Hippocampal formation (tissue), 2 donors: ENCODE measurements at places on chromosomes 2 and 18.
A peak's percentile ranks its signal among the peaks of the same experiment; 100 is the strongest.

DNA sequence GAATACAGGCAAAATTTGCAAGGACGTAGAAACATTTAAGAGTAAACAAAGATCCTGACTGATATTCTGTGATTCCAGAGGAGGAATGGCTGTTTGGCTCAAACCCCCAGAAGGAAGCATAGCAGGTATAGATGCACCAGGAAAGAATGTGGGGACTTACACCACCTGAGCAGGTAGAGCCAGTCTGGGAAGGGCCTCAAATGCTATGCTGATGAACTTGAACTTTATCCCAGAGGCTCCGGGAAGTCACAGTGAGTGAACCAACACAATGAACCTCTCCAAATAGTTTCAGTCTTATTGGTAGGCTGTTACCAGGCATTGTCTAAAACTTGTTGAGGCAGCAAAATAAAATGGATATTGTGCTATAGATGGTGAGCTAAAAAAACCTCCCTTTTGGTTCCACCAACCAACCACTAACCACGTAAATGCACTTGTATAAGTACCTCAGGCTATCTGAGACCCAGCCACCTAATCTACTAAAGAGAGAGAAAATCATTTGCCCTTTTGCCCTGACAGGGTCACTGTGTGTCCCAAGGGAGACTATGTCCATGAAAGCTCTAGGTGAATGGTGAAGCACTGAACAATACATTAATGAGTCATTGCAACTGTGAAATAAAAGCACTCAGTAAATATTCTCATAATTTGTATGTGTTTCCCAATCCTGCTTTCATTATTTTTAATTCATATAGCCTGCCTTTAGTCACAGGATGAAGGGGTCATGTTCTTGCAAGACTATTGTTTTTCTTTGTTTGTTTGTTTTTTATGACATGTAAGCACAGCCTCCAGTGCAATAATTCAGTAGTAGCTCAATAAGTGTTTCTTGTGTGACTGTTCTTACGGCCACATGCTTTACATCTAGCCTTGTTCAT lies 911.6 kb downstream of the EPHA4 start:
- DNase-seq: no peak

- DNase-seq: no peak
Measured at GRCh38 chr2:180374502-180375281, 367.6 kb upstream of the CWC22 start.

DNA sequence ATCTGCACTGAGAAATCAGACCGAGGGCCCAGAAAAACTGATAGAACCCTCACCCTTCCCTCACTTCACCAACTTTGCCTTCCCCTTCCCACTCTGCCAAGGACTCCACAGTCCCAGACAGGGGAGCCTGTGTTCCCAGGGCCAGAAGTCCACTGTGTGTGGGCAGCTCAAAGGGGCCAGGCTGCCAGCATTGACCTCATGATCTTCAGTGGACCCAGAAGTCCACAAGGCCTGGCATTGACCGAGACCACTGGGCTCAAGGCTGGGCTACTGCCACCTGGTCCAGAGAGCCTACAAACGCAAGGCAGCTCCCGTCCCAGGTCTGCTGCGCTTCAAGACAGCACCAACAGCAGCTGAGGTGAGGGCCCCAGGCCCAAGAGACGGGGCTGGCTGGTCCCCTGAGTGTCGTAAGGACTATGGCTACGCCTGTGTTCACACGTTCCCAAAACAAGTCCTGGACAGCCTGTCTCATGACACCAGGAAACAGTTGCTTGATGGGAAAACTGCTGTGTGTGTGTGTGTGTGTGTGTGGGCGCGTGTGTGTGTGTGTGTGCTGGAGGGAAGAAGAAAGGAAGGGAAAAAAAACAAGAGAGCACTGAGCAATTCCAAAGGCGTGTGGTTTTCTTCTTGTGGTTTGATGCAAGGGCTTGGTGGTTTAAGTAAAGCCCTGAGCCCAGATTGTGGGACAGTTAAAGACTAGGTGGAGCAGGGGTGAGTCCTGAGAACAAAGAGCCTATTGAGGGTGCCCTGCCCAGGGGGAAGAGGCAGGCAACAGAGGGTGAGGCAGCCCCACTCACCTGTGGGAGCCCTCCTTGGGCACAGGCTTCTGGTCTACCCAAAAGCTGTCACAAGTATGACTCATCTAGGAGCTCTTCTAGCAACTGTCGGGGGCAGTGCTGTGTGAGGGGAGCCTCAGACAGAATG lies 46.6 kb upstream of the ZBTB7C start:
- DNase-seq: no peak

DNA sequence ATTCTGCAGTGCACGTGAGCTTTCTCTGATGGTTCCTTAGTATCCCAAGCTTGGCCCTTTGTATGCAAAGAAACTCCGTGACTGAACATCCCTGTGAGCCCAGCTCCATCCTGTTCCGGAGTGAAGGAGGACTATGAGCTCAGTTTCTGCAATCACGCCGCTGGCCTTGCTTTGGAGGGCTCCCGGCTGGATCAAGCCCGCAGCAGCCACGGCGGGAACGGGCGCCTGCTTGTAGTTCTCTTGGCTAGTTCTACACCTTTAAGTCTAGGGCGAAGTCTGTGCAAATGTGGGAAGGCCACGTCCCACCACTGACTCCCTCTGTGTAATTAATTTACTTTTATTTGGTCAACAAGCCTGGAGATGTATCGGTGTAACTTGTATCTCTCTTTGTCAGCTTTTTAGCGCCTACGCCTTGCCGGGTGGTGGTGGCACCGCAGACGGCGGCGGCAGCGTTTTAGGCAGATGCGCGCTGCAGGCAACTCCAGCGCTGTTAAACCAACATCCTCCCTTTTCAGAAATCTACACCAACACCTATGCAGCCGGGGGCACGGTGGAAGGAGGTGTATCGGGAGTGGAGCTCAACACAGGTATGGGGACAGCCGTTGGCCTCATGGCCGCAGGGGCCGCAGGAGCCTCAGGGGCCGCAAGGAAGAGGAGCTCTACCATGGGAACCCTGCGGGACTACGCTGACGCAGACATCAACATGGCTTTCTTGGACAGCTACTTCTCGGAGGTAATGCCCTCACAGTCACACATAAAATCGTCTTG lies 34.3 kb downstream of the DSG4 start:
- no peak for DNase-seq

- no peak for DNase-seq
Measured at GRCh38 chr2:138974651-138975050, 194.5 kb upstream of the NXPH2 start.

DNA sequence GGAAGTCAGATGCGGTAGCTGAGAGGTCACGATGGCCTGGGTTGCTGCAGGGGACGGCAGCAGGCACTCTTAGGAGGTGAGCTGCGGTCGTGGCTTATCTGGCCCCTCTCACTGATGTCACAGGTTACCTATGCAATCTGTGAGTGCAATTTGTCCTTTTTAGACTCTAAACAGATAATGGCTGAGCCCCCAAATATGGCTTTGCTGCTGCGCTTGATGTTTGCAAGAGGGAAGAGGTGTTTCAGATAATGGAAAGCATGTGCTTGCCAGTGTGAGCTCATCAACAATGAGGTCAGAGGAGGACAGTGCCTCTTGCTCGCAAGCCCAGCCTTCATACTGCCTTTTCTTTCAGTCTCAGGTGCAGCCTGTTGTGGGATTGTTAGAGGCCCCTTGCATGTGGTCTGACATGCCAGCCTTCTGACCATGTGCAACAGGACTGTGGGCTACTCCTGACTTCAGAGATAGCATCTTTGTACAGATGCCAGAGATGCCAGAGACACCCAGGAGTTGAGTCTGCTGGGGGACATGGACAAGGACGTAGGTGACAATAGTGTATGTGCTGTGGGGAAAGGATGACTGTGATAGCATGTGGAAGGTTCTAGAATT lies 151.3 kb downstream of the TANC1 start:
- no peak for DNase-seq

DNA sequence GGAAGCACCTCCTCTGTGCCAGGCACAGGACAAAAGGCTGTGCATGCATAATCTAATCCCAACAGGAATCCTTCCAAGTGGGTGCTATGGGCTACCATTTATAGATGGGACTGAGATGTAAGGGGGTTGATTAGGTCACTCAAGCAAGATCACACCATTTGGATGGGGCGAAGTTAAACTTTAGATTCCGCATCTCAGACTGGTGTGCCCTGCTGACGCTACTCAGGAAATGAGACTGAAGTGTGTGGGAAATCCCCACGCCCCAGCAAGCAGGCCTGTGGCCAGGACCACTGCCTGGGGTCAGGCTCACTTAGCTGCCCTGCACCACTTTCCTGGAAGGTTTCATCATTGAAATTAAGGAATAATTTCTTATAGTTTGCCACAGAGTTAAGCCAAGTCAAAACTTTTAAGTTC lies 70.5 kb upstream of the PPP1CB start:
- no peak for DNase-seq

- DNase-seq: no peak
Measured at GRCh38 chr2:11777066-11777782, 30.8 kb downstream of the LPIN1 start.

DNA sequence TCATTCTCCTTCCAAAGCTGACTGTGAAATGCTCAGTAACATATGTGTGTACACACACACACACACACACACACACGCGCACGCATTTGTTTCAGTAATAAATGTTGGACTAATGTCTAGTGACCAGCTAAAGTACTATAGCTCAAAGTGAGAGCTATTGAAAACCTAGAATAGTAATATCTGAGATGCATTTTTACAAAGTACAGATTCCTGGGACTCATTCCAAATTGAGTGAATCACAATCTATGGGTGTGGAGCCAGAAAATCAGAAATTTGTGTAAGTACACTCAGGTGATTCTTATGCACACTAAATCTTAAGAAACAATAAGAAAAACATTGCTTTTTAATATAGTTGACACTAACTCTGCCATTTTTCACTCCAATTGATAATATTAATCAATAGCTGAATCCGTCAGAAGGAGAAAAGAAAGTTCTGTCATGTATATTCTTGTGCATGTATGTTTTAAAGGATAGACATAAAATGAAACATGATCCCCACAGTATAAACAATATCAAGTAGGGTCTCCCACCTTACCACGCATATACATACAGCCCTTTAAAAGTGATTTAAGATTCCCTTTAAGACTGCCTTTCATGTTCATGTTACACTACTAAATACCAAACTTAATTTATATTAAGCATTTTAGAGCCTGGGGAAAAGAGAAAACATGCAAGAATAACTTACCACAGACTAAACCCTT lies 123.5 kb downstream of the ATAD2B start:
- DNase-seq: peak; percentile 3

- DNase-seq: peak; percentile 92
Measured at GRCh38 chr2:61694312-61695274, 156.4 kb upstream of the XPO1 start.

DNA sequence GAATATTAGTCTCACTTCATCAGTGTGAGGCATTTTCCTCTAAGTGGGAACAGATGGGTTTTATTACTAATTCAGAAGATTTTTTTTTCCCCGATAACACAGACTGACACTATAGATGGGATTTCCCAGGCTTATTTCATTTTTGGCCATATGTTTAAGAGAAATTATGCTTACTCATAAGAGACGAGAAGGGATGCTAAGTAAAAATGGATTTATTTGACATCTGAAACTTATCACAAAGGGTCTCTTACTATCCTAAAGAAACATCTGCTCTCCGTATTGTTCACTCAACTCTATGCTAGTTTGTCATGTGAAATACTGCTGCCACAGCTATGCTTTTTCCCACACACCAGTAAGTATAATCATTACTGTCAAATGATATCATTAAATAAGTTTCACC lies 1476.3 kb downstream of the LRP1B start:
- DNase-seq: no peak

DNA sequence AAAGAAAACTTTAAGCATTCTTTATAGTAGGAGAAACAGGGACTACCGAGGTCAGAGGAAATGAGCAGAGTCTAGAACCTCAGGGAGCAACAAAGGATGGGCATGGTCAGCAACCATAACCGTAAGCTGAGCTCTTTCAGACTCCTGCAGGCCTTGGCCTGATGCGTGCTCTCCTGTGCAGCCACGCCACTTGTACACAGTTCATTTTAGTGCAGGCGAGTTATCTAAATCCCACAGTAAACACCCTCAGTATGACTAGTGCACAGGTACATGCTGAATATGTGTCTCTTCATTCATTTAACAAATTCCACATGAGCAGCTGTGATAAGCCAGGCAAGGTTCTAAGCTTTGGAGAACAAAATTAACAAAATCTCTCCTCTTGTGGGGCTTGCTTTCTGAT lies 401.2 kb upstream of the RAB12 start:
- no peak for DNase-seq

DNA sequence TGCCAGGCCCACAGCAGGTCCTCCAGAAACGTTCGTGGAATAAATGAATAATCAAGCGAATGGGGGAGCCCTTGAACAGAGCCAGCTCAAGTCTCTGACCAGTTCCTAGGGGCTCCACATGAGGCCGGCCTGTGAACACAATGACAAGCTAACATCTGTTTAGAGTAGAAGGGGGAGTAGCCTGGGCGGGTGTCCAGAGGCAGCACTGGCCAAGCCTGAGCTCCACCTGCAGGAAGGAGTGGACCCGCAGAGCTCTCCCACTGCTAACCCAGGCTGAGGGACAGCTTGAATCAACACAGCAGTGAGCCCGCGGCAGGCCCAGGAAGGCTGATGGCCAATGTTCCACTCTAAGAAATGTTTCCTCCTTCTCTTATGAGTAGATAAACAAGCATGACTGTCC lies 234.8 kb upstream of the RAB6C start:
- DNase-seq: no peak

GRCh38 chr2:220966636-220967035 lies 605.5 kb downstream of the EPHA4 start:
- no peak for DNase-seq

- no peak for DNase-seq
Measured at GRCh38 chr2:222919841-222920526, 59.1 kb downstream of the ACSL3 start.

GRCh38 chr2:168448980-168449379 lies 7.1 kb upstream of the CERS6 start:
- no peak for DNase-seq

GRCh38 chr18:12811191-12811950 lies 72.7 kb downstream of the PTPN2 start:
- no peak for DNase-seq

DNA sequence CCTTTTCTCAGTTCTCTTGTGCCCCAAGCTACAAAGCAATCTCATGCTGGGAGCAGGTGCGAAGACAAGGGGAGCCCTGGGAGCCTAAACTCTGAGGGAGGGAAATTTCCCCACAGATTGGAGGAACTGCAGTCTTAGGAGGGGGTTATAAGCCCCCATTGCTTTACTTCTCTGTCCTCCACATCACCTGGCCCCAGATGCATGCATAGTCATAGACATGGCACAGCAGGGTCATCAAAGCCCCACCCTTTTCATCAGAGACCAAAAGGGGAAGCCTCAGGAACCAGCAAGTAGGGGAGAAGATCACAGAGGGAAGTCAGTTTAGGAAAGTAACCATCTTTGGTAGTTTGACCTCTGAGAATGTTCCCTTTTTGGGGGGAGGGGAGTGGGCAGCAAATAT lies 33.7 kb downstream of the LANCL1 start:
- no peak for DNase-seq

DNA sequence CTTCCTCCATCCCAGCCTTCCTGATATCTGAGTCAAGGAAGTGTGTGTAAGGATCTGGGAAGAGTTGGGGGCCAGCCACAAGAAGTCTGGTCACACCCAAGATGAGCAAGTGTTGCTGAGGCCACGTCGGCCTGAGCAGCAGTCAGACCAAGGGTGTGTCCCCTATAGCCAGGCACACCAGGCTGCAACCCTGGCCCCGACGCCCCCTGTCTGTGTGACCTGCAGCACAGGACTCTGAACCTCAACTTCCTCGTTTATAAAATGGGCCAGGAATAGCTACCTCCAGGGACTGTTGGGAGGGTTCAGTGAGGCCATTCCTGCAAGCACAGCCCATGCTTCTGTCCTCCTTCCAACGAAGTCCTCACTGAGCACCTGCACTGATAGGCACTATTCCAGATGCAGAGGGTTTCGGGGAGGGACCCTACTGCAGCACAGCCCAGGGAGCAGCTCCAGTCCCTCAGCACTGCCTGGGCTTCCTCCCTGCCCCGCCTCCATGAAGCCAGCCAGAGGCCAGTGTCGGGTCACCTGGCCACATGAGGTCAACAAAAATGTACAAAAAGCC lies 13.3 kb downstream of the LIMS2 start:
- DNase-seq: no peak
